ENCODE measurements at places on chromosomes 11 and 22. TPM values are rescaled to one million over a fixed set of nuclear protein-coding genes. Genes with fewer than 3 reads are reported as not detected.
A peak's percentile ranks its signal among the peaks of the same experiment; 100 is the strongest.

DNA sequence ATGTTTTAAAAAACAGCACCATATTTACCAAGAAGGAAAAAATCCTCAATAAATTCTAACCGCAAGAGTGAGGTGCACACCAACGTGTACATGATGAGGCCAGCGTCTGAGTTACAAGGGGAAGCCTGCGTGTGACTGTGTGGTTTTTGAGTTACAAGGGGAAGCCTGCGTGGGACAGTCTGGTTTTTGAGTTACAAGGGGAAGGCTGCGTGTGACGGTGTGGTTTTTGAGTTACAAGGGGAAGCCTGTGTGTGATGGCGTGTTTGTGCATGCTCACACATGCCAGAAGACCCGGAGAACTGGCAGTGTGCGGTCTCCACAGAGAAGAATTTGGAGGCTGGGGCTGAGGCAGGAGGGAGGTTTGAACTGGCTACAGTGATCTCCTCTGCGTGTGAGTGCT lies 1376.4 kb downstream of the TBC1D22A start:
- DNase-seq = no peak
- H3K4me3 ChIP-seq = no peak overlapping the region
- no peaks in the 10 kb centered on the region for H3K27me3 ChIP-seq

Gene DEUP1
- not detected for total RNA-seq

GRCh38 chr11:111115890-111116289 lies 129.6 kb upstream of the POU2AF2 start:
- no peak overlapping the region for H3K4me3 ChIP-seq
- H3K27me3 ChIP-seq = peaks cover 13% of the 10 kb centered on the region
- no peaks in the 10 kb centered on the region for H3K36me3 ChIP-seq
- H3K4me1 ChIP-seq = no peaks in the 10 kb centered on the region
- no peak for DNase-seq

DNA sequence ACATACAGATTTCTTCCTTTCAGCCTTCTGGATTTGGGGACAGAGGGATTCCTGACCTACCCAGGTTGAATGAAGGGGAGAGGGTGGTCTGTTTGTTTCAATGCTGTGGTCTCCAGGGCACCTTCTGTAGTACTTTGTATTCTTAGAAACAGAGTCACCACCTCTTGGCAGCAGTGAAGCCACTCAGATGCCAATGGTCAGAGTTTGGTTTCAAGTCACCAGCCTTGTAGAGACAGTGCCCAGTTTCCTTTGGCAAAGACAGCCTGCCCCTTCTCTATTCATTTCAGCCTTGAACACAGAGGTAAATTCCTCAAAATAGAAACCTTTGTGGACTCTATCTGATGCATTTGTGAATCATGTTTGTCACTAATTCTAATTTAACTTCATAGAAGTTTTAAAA lies 111.7 kb upstream of the RASSF10 start:
- no peak overlapping the region for H3K27ac ChIP-seq
- no peak overlapping the region for H3K4me3 ChIP-seq
- no peak for DNase-seq
- no peaks in the 10 kb centered on the region for H3K27me3 ChIP-seq

DNA sequence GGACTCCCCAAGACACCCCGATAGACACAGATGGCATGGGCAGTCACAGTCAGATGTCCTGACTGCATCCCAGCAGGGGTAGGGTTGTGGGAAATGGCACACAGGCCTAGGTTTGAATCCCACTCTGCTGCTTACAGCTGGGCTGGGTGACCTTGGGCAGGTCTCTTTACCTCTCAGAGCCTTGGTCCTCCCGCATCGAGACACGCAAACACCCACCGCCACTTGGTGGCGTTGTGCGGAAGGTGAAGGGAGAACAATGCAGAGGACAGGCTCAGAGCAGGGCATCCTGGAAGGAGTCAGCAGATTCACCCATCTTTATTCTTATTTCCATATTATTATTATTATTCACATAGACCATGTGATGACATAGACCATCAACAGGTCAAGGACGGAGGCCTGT lies 140.5 kb downstream of the MIAT start:
- no peak overlapping the region for H3K4me3 ChIP-seq
- H3K27me3 ChIP-seq = no peaks in the 10 kb centered on the region
- H3K36me3 ChIP-seq = no peaks in the 10 kb centered on the region
- no peaks in the 10 kb centered on the region for H3K4me1 ChIP-seq
- H3K27ac ChIP-seq = no peak overlapping the region

Gene SYT9
- total RNA-seq = not detected

DNA sequence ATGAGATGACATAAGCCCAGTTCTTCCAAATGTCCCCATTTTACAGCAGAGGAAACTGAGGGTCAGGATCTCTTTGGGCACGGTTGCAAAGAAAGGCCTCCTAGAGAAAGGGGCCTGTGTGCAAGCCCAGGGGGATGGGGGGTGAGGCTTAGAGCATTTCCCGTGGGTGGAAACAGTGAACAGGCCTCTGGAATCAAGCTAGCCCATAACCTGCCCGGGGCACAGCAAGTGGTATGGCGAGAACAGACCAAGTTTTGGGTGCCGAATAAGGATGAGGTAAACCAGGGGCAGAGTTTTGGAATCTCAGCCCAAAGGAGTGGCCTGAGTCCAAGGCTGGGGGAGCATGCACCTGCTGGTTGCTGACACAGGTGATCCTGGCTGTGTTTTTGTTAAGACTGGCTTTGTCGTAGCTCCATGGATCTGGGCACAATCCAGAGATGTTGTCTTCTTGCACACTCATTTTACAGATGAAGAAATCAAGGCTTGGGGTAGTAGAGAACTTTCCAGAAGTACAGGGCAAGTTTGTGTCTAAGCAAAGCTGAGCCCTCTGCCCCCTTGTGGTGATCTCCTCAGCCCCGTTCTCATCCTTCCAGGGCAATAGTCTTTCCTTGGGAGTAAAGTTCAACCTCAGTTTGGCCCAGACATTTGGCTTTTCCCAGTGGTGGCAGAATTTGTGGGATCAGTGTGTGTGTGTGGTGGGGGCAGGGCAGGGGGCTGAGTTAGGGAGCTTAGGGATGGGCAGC lies 53.5 kb upstream of the MYEOV start:
- no peak overlapping the region for H3K27ac ChIP-seq
- H3K27me3 ChIP-seq = no peaks in the 10 kb centered on the region
- H3K4me3 ChIP-seq = no peak overlapping the region
- peak; percentile 23 for DNase-seq
- H3K4me1 ChIP-seq = no peaks in the 10 kb centered on the region

DNA sequence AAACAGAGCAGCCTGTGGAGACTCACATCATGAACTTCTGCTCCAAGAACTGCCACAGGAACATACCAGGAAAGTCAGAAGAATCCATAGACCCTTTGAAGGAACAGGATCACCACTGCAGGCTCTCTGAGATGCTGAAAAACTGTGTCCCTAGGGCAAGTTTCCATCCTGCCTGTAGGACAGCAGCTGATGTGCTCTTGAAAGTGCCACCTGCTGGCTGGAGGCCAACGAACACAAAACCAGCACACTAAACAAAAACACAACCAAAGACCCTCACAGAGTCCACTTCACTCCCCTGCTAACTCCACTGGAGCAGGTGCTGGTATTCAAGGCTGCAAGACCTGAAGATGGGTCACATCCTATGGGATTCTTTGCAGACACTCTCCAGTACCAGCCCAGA lies 12.0 kb upstream of the NXPE1 start:
- no peaks in the 10 kb centered on the region for H3K4me1 ChIP-seq
- no peak overlapping the region for H3K4me3 ChIP-seq
- no peaks in the 10 kb centered on the region for H3K36me3 ChIP-seq
- DNase-seq = no peak
- no peaks in the 10 kb centered on the region for H3K27me3 ChIP-seq

- no peak for DNase-seq
- H3K36me3 ChIP-seq = no peaks in the 10 kb centered on the region
- H3K27ac ChIP-seq = no peak overlapping the region
- peaks cover 12% of the 10 kb centered on the region for H3K4me1 ChIP-seq
- H3K4me3 ChIP-seq = no peak overlapping the region
Observed at GRCh38 chr11:19279451-19279850, 38.7 kb upstream of the E2F8 start.

Gene OR11H1
- not detected for total RNA-seq

- H3K27me3 ChIP-seq = peaks cover 32% of the 10 kb centered on the region
- H3K4me1 ChIP-seq = peaks cover 23% of the 10 kb centered on the region
- DNase-seq = no peak
- H3K4me3 ChIP-seq = peak overlapping the region; percentile 42
- no peak overlapping the region for H3K27ac ChIP-seq
Observed at GRCh38 chr22:50010676-50011446, 1.7 kb downstream of the IL17REL start.

- no peaks in the 10 kb centered on the region for H3K27me3 ChIP-seq
- no peaks in the 10 kb centered on the region for H3K4me1 ChIP-seq
- no peak overlapping the region for H3K4me3 ChIP-seq
- no peak overlapping the region for H3K27ac ChIP-seq
Observed at GRCh38 chr11:21485006-21485405, 707.9 kb upstream of the ANO5 start.

Gene UBQLNL
- 0.14 TPM for total RNA-seq

DNA sequence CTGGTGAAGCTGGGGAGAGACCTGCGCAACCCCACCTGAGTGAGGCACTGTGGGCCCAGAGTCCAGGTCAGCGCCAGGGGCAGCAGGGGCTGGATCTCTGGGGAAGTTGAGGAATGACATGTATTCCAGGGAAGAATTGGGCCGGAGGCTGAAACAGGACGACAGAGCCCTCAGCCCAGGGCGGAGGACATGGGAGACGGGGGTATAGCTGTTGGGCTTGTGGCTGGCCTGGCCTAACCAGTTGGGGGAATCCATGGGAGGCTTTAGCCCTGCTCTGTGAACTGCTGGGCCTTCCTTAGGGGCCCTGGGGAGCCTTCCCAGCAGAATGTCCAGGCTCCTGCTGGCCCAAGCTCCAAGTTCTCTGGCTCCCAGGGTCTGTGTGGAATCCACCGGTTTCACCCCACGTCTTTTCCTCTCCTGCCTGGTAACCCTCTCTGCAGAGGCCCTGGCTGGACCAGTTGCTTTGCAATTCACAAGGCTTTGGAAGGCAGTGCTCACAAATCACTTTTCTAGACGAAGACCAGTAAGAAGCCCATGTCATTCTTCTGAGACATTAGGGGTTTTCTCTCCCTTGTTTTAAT lies 50.4 kb upstream of the KCNQ1OT1 start:
- peaks cover 58% of the 10 kb centered on the region for H3K27me3 ChIP-seq
- DNase-seq = no peak
- peaks cover 3% of the 10 kb centered on the region for H3K36me3 ChIP-seq
- H3K4me1 ChIP-seq = no peaks in the 10 kb centered on the region
- H3K27ac ChIP-seq = no peak overlapping the region

DNA sequence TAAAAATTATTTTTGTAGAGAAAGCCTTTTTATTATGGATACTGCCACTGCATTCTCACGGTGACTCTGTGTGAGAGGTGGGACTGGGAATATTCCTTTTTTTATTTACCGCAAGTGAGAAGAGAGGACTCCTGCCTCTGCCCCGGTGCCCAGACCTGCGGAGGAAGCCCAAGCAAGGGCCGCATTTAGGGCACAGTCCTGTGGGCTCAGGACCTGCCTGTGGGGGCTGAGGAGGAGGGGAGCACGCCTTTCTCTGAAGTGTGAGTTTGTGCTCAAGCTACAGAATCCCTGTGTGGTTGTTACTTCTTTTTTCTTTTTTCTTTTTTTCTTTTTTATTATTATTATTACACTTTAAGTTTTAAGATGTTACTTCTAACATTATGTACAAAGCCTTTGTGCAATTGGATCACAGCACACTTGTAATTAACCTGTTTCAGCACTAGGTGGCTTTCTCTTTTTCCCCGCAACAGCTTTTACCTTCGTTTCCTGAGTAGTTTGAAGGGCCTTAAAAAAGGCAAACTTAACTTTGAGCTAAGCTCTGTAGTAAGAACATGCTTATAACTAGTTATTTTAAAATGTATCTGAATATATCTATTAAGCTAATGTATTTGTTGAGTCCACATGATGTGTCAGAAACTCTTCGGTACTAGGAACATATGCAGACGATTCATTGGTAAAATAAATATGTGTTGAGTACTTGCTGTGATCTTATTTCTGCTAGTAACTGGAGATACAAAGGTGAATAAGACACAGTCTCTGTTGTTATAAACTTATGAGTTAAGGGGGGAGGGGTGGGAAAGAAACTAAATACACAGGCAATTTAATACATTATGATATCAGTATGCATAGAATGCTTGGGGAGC lies 18.3 kb downstream of the AMOTL1 start:
- H3K4me3 ChIP-seq = no peak overlapping the region
- no peaks in the 10 kb centered on the region for H3K27me3 ChIP-seq
- no peak overlapping the region for H3K27ac ChIP-seq
- H3K36me3 ChIP-seq = no peaks in the 10 kb centered on the region
- peak; percentile 23 for DNase-seq

DNA sequence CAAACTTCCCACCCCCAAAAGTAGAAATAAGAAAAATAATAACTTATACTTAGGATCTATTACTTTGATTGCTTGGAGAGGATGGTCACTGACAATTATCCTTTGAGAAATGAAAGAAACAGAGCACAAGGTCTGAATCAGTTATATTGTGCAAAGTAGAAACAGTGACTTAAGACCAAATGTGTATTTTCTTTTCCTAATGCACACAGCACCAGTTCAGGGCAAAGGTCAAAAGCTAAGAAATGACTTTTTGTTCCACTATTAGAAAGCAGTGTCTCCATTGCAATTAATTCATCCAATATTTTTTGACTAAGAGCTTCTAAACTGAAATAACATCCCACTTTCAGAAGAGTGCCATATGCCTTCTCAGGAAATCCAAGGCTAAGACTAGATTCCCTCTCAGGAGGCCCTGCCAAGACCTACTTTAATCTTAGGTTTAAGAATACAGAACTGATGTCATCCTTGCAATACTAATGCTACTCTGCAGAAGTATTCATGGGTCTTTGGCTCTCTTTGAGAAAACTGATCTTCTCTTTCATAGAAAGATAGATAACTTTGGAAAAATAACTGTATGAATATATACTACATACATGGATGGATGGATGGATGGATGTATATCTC lies 147.0 kb downstream of the APOL5 start:
- DNase-seq = no peak
- no peaks in the 10 kb centered on the region for H3K36me3 ChIP-seq
- no peaks in the 10 kb centered on the region for H3K27me3 ChIP-seq
- peaks cover 21% of the 10 kb centered on the region for H3K4me1 ChIP-seq
- H3K27ac ChIP-seq = no peak overlapping the region

- no peak overlapping the region for H3K27ac ChIP-seq
- H3K27me3 ChIP-seq = peaks cover 100% of the 10 kb centered on the region
- DNase-seq = no peak
Observed at GRCh38 chr11:114080219-114080618, 20.7 kb downstream of the ZBTB16 start.

DNA sequence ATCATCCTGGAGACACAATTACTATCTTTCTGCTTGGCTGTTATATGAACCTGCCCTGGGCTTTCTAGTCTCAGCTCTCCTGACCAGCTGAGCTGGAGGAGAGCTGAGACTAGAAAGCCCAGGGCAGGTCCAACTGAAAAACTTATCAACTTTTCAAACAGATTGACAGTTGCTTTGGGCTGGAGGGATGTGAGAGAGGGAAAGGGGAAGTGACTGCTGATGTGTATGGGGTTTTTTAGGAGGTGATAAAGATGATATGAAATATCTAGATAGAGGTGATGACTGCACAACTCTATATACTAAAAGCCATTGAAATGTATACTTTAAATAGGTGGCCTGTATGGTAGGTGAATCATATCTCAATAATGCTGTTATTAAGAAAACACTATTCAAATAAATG lies 60.2 kb upstream of the CHRM4 start:
- H3K4me3 ChIP-seq = no peak overlapping the region
- H3K4me1 ChIP-seq = no peaks in the 10 kb centered on the region
- no peak for DNase-seq
- H3K27ac ChIP-seq = no peak overlapping the region
- H3K27me3 ChIP-seq = no peaks in the 10 kb centered on the region
- no peaks in the 10 kb centered on the region for H3K36me3 ChIP-seq

All from Calu3 (cell line).